ENCODE measurements at places on chromosomes 5 and 9. TPM values are rescaled to one million over a fixed set of nuclear protein-coding genes. Genes with fewer than 3 reads are reported as not detected.

DNA sequence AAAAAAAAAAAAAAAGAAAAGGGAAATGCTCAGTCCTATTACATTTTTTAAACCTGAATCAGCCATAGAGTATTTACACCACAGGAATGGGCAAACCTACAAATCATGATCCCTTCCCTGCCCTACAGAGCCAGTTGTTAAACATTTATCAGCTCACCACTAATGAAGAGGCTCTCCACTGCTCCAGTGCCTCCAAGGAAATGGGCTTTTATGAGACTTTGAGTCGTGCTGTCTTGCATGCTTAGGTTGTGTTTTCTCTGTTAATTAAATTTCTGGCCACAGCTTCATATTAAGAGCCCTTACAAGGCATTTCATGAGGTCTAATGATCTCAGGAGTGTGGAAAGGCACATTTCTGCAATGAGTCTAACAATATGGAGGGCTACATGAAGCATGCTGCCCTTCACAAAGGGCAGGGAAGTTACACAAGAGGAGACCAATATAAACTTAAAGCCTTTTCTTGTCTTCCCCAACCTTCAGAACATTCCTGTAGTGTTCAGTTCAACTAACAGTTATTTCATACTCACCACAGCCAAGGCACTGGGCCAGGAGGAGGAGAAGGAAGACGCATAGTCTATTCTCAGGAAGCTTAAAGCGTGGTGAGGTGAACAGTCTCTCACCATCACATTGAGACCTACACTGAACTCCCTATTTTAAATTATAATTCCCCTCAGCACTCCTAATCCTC lies 140.1 kb upstream of the ABCA1 start:
- DNase-seq: peak; percentile 87

DNA sequence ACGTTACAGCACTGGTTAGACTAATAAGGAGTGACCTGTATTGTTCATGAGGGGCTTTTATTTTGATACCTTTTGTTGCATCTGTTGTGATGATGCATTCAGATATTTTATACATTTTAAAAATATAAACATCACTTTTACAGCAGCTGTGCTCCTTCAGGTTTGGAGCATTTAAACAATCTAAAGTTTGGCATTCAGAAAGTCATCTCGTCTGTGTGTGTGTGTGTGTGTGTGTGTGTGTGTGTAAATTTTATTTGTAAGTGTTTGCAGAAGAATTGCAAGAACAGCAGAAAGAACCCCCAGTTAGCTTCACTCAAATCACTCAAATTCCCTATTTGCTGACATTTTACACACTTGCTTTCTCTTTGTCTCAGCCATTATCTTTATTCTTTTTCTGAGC lies 87.4 kb downstream of the ERCC6L2 start:
- DNase-seq: no peak

DNA sequence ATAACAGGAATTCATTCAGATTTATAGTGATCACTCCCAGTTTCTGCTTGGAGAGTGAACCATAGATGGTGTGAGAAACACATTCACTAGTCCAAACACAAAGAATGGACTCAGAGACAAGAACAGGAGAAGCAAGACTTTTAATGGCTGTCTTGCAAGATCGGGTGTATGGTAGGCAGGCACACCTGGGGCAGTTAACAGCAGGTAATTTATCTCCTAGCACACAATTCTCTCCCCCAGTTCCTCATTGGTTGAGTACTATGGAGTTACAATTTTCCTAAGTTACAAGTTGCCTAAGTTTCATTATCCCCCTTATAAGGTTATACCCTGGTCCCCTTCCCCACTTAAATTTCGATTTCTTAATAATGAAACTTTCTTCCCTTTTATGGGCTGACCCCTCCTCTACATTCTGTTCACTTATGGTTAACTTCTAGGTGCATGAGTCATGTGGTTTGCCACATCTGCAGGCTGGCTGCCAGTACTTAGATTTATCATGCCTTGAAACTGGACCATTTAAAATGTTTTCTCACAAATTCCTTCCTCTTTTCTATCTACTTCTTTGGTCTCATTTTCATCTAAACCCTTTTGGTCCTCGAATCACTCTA lies 623.3 kb downstream of the HINT1 start:
- peak; percentile 88 for DNase-seq

DNA sequence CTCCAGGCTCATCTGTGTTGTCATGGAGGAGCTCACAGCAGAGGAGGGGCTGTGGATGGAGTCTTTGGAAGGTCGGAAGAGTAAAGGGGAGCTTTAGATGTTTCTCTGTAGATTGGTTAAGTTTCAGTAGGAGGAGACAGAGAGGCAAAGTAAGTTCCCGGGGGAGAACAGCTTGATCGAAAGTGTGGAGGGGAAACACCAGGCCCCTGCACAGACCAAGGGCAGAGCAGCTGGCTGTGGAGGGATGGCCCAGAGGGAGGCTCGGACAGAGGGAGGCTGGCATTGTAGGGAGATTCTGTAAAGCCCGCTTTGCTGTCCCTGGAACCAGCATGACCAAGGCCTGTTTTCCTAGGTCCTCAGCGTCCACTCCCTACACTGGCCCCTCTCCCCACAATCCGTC lies 5.3 kb upstream of the OR2V2 start:
- DNase-seq: no peak

GRCh38 chr5:136768457-136768856 lies 403.1 kb upstream of the TRPC7 start:
- DNase-seq: no peak

DNA sequence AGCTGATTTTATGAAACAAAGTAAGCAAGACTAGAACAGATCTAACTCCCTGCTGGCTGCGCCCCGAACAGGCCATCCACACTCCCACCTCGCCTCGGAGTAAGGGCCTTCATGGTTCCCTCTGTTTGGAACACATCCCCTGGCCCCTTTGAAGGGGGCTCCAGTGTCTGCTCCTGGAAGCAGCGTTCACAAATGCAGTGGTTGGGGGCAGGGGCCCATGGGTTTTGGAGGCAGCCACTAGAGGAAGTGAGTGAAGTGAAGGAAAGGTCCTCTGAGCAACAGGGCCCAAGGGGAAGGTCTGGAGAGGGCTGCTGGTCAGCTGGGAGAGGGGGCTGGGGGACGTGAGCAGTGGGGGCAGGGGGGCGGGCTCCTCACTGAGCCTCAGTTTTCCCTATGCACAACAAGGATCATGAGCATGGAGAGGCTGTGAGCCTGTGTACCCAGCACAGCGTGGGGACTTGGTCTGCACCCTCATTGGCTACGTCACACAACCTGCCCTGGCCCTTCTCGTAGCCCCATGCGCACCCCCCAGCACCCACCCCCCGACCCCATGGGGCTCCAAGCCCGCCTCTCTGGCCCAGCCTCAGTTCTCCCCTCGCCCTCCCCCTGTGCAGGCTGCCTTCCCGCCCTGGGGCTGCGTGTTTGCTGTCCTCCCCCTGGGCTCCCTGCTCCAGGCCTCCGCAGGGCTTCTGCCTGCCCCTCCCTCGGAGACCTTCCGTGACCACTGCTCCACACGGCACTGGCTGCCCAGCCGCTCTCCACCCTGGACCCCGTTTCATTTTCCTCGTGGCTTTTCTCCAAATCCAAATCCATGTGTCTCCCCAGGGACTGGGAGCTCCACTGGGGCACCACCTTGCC lies 39.5 kb downstream of the RASGEF1C start:
- no peak for DNase-seq

DNA sequence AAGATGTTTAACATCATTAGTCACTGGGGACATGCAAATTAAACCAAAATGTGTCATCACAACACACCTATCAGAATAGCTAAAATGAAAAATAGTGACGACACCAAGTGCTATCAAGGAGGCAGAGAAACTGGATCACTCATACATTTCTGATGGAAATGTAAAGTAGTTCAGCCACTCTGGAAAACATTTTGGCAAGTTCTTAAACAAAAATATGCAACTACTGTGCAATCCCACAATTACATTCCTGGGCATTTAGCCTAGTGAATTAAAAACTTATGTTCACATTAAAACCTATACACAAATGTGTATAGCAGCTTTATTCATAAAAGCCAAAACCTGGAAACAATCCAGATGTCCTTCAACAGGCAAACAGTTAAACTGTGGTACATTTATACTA lies 53.1 kb downstream of the SVEP1 start:
- peak; percentile 74 for DNase-seq

GRCh38 chr9:4131946-4132345 lies 167.9 kb downstream of the GLIS3 start:
- DNase-seq: no peak

DNA sequence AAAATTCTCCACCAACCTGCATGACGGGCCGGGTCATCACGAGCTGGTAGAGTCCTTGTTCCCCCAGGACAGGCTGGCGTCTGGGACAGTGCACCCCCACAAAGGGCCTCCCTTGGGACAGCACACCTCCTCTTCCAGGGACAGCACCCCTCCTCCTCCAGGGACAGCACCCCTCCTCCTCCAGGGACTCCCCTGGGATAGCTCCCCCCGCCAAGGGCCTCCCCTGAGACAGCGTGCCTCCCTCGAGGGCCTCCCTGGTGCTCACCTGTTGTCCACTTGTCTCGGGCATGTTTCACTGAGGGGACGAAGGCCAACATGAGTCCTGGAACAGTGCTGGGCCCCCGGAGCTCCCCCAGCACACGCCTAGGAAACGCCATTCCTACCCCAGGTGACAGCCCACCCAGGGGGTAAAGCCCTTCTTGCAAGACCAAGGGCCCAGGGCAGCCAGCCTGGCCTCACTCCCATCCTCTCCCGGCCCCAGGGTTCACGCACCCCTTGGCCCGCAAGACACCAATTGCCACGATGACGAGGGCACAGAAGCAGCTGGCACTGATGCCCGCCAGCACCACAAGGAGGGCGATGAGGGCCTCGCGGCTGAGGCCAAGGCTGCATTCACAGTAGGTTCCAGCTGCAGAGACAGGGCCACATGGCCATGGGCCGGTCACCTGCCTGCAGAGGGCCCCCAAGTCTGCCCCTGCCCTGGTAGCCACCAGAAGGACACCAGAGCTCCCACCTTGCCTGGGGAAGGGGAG lies 531 bp downstream of the TMEM210 start:
- DNase-seq: no peak

DNA sequence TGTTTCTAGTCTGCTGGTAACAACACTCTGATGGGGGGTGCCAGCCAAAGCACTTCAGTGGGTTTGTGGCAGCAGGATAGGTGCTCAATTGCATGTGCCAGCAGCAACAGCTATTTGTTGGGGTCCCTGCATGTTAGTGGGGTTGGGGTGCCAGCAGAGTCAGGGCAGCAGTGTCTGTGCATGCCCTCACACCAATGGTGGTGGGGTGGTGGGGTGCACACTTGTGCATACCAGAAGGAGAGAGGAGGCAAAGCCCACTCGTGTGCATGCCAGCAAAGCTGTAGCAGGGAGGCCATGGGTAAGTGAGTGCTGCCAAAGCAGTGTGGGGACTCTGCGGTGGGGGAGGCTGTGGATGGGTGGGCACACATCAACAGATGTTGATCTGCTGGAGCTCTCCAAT lies 232.2 kb downstream of the GABRG2 start:
- no peak for DNase-seq

DNA sequence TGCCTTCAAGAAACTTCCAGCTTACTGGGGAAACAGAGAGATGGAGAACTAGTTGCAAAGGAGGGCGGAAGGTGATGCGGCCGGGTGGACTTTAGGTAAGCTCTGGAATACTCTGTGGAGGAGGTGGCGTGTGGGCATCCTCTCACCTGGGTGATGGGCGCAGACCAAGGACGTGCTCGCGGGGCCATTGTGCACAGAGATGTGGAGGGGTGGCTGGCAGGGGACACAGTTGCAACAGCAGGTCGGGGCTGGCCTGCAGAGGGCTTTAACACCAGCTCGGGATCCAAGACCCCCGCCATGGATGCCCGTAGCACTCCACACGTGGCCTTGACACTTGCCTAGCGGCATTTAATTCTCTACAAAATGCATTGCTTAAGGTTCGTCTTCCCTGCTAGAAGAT lies 26.6 kb downstream of the IER5L start:
- no peak for DNase-seq

DNA sequence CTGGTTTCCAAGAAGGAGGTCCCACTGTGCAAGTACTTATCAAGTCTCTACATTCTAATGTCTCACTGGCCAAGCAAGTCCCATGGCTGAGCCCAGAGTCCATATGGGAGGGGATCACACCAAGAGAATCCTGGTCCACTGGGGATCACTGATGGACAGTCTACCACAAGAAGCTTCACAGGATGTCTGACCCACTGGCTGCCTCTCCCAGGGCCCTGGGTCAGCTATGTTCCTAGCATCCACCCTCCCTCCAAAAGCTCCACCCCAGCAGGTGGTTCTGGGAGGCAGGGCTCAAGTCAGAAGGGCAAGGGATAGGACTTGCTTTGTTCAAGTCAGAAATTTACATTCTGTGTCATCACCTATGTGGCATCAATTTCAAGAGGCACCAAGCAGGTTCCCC lies 508.5 kb downstream of the BNC2 start:
- no peak for DNase-seq

Gene GPR151
- not detected for total RNA-seq

Gene SLC22A4
- total RNA-seq: 4.5 TPM

Gene HAND1
- not detected for total RNA-seq

Gene PJA2
- 107 TPM for total RNA-seq

Gene OR1Q1
- total RNA-seq: not detected

Gene PCDHB14
- 6.4 TPM for total RNA-seq

Gene IFNB1
- total RNA-seq: 3.2 TPM

All from astrocyte (in vitro differentiated cells and primary cell).